ENCODE measurements at places on chromosomes 1 and 21. TPM values are rescaled to one million over a fixed set of nuclear protein-coding genes. Genes with fewer than 3 reads are reported as not detected.

- DNase-seq: no peak
Observed at GRCh38 chr21:17270229-17270628, 242.6 kb upstream of the CXADR start.

AGO3 gene
- 25.9 TPM for total RNA-seq

GRCh38 chr1:147492207-147492606 is 49.1 kb upstream of the BCL9 start:
- DNase-seq: no peak

- no peak for DNase-seq
Observed at GRCh38 chr1:11927866-11928592, 1.8 kb upstream of the KIAA2013 start.

LRRC71 gene
- not detected for total RNA-seq

TNFRSF1B gene
- total RNA-seq: 145 TPM

DNA sequence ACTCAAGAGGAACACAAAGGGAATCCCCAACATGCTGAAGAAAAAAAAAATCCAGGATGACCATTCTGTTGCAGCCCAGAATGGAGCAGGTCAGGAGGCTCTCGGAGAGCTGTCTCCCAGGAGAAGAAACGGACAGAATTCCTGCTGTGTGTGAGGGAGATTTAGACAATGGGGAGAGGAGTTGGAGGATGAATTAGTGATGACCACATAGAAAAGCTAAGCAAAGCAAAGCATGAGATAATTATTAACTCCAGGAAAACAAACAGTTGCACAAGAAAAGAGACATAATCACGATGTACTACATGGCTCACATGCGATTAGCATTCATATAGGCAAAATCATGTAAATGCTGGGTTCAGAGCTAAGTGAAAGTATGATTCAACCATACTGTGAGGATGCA is 61.1 kb upstream of the SMYD2 start:
- no peak for DNase-seq

GRCh38 chr21:33477066-33477465 is 2.7 kb downstream of the TMEM50B start:
- no peak for DNase-seq

- no peak for DNase-seq
Observed at GRCh38 chr1:67582625-67583461, 102.2 kb upstream of the GADD45A start.

DNA sequence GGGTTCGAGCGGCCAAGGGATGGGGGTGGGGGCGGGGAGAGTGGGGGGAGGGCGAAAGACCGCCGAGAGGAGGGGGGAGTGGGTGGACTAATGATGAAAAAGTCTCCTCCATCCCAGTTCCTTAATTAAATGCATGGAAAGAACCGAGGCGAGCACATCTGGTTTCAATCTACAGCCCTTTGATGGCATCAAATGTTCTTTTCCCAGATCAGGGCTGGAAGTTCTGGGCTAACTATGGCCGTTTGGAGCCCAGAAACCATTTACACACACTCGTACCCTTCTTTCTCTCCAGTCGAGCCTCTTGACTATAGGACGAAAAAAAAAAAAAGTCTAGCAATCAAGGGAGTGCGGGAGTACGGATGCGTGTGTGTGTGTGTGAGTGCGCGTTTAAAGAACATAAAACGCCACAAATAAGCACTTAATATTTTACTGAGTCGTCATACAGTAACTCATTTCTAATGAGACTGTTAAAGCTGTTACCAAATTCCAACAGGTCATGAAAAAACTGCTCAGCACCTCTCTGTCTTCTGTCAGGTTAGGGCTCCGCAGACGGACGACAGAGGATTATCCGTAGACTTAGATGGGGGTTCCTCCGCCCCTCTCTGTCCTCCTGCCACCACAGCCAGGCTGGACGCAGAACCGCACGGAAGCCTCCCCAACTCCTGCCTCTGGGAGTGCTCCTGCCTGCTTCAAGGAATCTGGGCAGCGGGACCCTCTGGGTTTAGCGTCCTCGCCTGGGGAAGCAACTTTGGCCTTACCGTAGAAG is 2.1 kb upstream of the PRRX1 start:
- no peak for DNase-seq

DNA sequence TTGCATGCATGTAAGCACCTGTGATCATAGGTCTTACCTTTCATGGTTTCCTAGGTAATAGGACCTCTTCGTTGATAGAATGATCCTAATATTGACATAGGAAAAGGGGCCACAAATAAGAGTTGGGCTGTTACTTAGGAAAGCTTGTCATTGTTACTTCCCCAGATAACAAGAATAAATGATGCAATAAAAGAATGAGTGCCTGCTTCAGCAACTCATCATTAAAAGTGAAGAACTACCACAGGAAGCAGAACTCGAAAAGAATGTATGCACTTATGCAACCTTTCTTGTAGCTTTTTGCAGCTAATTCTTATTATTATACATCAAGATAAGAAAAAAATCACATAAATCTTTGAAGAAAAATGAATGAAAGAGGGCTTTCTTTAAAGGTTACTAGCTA is 548.6 kb downstream of the LTN1 start:
- DNase-seq: no peak

DNA sequence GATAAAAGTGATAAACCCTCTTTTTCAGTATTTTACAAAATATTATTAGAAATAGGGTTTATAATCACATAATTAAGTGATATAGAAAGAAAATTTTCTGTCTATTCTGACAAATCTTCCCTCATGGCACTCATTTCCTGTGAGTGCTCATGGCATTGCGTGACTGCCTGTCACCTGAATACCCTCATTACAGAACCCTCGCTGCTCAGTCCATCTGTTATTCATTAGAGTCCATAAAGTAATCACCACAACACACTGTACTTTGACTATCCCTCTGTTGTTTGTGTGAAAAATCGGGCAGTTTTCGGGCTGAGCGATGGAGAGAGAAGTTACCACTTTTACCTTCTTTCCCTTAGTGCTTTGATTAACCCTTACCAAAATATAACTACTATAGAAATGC is 100.4 kb upstream of the BRINP3 start:
- DNase-seq: no peak

DNA sequence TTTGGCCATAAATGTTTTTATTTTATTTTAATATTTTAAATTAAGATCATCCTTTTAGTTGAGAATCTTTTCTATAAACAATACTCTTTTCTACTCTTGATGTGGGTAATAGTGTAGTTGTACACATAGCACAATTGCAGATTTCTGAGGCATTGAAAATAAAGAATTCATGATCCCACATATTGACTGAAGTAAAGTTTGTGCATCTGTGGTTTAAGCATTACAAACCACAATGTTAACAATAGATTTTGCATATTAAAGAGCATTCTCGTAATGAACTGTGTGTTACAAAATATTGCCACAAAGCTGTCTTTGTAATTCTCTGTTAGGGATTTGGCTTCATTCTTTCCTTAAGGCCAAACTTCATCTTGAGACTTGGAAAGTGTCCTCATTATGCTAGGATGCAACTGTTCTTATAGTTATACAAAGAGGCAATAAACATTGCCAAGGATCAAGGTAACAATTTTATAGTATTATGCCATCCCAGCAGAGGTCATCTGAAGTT is 256.8 kb downstream of the OLFM3 start:
- no peak for DNase-seq

DNA sequence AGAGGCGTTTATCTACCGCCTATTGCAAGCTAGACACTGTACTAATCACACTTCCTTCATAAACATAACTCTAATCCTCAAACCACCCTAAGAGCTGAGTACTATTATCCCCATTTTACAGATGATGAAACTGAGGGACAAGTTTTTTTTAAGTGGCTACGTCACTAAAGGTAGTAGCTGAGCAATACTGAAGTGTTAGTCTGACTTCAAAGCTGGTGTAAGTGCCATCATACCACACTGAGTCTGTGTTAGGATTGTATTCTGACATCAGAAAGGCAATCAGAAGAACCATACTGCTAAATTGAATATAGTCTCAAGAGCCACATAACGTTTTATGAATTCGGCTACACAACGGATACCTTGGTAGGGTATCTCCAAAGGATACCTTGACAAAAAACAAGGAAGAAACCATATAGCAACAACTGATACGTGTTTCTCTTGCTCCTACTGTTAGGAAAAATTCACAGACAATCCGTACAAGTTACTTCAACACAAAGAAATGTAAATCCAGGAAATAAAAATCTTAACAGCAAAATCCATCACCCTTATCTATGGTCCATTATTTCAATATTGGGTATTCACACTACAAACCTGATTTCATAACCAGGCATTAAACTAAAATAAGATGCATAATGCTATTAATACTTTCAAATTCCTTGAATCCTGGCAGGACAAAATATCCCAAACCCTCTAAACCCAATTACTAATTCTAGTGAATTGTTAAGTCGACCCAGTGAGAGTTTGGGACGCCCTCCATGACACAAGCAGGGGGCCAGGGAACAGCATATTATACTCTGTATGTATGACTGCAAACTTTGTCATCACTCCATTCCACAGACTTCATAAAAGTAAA is 1.6 kb downstream of the TP53BP2 start:
- no peak for DNase-seq

DNA sequence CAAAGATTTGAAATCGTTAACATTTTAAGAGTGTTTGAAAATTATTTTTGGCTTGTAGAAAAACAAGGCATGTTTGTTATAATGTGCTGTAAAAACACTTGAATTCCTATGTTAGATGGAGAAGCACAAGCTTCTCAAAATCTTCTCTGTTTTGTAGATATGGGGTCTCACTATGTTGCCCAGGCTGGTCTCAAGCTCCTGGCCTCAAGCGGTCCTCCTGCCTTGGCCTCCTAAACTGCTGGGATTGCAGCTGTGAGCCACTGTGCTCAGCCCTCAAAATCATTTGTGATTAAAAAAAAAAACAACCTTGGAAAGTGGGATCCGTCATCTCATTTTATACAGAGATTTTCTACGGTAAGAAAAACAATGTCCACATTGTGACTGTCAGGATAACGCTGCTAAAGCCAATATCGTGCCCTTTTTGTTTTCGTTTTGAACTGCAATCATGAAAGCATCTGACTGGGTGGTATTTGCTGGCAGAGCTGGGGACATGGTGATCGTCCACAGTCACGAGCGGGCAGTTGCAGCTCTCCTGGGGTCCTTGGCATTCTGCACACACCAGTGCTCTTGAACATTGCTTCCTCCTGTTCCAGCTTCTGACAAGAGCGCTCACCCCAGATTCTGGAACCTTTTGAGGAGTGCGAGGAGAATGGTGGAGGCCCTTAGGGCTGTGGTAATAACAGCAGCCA is 112.5 kb downstream of the PGBD5 start:
- no peak for DNase-seq

DNA sequence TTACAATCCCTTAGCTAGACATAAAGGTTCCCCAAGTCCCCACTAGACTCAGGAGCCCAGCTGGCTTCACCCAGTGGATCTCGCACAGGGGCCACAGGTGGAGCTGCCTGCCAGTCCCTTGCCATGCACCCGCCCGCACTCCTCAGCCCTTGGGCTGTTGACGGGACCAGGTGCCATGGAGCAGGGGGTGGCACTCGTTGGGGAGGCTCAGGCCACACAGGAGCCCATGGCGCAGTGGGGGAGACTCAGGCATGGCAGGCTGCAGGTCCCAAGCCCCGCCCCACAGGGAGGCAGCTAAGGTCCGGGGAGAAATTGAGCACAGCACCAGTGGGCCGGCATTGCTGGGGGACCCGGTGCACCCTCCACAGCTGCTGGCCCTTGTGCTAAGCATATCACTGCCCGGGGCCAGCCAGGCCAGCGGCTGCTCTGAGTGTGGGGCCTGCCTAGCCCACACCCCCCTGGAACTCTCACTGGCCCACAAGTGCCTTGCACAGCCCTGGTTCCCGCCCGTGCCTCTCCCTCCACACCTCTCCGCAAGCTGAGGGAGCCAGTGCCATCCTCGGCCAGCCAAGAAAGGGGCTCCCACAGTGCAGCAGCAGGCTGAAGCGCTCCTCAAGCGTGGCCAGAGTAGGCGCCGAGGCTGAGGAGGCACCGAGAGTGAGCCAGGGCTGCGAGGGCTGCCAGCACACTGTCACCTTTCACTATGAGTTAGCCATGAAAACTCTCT is 117.8 kb downstream of the LIPI start:
- DNase-seq: no peak
